ENCODE measurements at places on chromosomes 11 and 22.

- no peak for DNase-seq
Measured at GRCh38 chr22:29200901-29201300, 4.8 kb upstream of the EMID1 start.

DNA sequence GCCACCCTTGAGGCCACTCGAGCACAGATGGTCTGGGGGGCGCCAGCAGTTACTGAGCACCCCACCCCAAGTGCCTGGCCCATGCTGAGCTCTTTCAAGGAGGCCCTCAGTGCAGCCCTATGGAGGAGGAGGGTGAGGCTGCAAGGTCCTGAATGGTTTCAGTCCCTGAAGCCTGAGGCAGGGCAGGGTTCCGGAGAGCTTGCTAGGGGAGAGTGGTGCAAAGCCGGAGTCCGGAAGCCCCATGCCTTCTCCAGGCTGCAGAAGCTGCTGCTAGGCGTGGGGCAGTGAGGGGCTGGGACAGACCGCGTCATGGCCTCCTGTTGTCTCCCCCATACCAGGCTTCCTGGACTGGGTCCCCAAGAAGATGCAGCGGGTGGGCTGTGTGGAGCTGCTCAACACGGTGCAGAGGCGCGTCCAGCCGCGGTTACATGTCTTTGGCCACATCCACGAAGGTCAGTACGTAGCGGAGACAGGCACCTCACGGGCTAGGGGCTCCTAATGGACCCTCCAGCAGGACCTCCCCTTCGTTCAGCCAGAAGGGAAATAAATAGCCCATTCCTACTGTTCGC lies 90.6 kb downstream of the MPPED1 start:
- DNase-seq = no peak

DNA sequence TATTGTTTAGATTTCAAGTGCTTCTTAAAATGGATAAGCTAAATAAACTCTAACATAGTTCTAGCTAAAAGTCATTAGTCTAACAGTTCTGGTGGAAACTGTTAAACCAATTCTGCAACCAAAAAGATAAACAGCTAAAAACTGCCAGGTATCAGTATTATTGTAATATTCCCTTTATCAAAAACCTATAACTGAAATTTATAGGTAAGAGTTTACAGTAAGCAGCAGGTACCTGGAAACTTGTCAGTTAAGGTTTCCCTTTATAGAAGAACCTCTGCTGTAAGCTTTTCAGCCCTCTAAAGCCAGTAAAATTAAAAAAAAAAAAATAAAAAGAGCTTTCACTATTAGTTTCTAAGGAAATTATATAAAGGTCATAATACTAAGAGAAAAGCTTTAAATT lies 61.0 kb downstream of the LIF start:
- no peak for DNase-seq

- DNase-seq = no peak
Measured at GRCh38 chr11:9955391-9955790, 291.5 kb downstream of the SWAP70 start.

DNA sequence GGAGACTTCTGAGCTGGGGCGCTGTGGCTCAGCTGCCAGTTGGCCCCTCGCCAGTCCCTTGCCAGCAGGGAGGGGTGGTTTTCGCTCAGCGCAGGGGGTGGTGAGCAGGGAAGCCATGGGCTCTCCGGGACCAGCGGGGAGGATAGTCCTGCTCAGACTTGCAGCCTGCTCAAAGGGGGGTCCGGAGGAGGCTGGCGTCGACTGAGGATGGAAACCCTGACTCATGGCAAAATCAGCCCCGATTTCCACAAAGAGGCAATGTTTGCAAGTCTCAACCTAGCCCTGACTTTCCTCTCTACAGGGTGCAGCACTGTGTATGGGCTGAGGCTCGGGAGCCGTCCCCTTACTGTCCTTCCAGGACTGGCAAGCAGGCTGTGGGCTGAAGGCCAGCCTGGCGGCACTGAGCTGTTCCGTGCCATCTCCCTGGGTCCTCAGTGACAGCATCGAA lies 35.1 kb downstream of the FBLN1 start:
- no peak for DNase-seq

- no peak for DNase-seq
Measured at GRCh38 chr11:123704341-123704740, 37.1 kb downstream of the ZNF202 start.

GRCh38 chr22:39490966-39491680 lies 11.0 kb upstream of the MIEF1 start:
- DNase-seq = no peak
